Activated T-helper 1 cell treated with Interleukin-2 at 50 U/mL for 16 hours (primary cell): ENCODE measurements at places on chromosomes 4 and X.

- no peak for DNase-seq
These were observed 15.0 kb upstream of the GSPT2 start for GRCh38 chrX:51728202-51728601.

DNA sequence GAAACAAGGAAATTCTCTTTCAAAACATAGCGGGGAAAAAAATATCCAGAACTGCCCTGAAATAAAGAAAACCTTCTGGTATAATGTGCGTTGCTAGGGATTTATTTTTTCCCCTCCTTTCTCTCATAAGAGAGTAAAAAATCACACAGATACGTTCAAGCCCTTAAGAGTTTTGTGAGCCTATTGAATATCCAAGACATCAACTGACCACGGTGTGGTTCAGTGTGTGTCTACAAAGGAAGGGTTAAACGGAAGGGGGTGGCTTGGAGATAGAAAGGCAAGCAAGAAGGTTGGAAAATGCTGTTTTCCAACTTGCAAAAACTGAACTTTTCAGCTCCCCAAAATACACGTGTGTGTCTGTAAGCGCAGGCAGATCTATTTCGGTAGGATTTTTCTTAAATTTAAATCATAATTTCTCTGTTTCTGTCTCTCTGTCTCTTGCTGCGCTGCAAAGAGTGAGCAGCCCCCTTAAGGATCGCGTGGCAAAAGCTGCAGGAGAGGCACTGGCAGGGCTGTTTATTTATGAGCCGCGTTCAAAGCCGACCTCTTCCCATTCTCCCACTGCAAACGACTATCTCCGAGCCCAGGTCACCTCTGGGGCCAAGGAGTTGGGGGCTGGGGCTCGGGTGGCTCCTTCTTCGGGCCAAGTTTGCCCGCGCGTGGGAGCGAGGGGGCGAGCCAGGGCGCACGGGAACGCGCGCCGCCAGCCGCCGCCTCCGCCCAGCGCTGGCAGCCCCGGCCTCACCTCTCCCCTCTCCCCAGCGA, 492 bp upstream of the SLIT2 start:
- DNase-seq, result no peak

- no peak for DNase-seq
These were observed 186.5 kb downstream of the MSL3 start for GRCh38 chrX:11944501-11944900.

GRCh38 chrX:23656684-23657083, 10.6 kb upstream of the PRDX4 start:
- DNase-seq, result no peak

- no peak for DNase-seq
These were observed 111.3 kb downstream of the ZNF674 start for GRCh38 chrX:46433892-46434291.
